ENCODE measurements at places on chromosomes 7 and 10. TPM values are rescaled to one million over a fixed set of nuclear protein-coding genes. Genes with fewer than 3 reads are reported as not detected.
A peak's percentile ranks its signal among the peaks of the same experiment; 100 is the strongest.

DNA sequence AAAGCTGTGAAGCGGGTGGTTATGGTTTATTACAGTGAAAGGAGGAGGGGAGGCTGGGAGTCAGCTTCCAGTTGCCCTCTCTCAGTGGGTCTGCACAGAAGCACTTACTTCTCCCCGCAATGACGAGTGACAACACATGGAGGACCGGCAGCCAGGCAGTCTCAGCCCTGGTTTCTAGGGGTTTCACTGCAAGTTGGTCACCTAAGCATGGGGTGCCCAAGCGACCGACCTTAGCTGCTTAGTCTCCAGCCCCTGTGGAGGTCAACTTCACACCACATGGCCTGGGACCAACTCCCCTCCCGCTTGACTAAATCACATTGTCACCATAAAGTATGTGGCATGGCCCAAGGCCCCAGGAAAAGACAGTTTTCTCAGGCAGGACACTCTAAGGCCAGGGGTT lies 99.9 kb upstream of the ZNF32 start:
- DNase-seq, result no peak

- peak; percentile 34 for DNase-seq
Measured at GRCh38 chr7:157587051-157587804, 250.4 kb downstream of the DNAJB6 start.

DNA sequence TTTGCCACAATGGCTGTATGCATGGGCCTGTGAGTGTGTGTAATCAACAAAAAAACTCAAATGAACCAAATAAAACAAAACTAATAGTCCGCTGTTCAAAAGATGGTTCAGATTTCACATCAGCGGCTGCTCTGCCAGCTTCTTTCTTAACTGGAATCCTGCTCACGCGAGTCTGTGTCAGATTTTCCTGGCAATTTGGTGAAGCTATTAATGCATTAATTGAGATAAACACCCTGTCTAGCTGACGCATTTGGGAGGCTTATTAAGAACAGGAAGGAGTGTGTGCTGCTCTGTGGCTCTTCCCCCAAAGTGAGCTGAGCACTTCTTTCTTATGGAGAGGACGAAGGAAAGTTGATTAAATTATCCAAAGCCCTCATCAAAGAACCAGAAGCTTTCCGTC lies 336.6 kb upstream of the MKI67 start:
- DNase-seq, result no peak

DGKB gene
- 3.6 TPM for total RNA-seq

DNA sequence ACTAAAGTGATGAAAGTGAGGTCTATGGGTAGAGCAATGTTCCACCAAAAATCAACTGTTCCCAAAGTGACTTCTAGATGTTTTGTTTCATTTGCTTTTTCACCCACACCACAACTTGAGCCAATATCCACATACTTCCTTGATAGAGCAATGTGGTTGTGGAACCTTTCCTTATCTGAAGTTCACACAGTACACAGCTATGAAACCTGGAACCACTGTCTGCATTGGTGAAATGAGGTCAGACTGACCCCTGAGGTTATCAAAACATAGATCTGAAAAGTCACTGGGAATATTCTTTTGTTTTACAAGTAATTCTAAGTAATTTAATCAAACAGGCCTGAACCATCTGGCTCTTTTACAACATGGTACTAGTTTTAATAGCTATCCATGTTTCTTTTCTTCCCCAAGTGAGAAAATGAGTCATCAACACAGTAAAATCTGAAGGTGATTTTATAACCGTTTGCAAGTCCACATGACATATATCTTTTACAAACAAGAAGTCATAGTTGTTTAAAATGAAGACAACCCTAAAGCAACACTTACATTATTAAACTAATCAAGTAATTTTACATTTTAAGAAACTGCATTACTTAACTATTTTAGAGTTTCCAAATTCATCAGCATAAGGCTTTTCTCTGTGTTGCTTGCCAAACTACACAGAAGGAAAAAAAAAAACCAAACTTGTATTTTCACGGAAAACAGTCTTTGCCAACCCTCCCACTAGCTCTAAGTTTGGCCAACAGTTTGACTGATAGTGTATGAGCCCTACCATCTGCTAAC lies 80.3 kb downstream of the LRRC17 start:
- no peak for DNase-seq
